ENCODE measurements at places on chromosomes 3 and 15.
A peak's percentile ranks its signal among the peaks of the same experiment; 100 is the strongest.

DNA sequence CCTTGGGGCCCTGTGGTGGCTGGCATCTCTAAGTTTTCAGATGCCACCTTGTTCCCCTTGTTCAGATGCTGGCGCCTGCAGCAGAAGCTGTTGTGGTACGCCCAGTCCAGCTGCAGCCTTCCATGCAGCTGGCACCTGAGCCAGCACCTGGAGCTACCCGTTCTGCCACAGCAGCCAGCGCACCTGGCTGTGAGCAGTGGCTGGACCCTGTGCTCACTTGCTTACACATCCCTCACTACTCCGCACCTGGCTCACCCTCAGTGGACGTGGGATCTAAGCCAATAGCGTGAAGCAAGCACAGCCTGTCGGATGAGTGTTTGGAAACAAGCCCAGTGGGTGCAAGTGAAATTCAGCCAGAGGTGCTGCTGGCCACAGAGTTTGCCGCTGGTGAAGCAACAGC is 607.5 kb upstream of the BCHE start:
- DNase-seq: no peak

- peak; percentile 92 for DNase-seq
Measured at GRCh38 chr15:60478566-60479360, at the start of gene ICE2. TSS of gene ICE2 (minus strand) at chr15:60479142. CDS start at chr15:60477977, 1,165 bp downstream.

DNA sequence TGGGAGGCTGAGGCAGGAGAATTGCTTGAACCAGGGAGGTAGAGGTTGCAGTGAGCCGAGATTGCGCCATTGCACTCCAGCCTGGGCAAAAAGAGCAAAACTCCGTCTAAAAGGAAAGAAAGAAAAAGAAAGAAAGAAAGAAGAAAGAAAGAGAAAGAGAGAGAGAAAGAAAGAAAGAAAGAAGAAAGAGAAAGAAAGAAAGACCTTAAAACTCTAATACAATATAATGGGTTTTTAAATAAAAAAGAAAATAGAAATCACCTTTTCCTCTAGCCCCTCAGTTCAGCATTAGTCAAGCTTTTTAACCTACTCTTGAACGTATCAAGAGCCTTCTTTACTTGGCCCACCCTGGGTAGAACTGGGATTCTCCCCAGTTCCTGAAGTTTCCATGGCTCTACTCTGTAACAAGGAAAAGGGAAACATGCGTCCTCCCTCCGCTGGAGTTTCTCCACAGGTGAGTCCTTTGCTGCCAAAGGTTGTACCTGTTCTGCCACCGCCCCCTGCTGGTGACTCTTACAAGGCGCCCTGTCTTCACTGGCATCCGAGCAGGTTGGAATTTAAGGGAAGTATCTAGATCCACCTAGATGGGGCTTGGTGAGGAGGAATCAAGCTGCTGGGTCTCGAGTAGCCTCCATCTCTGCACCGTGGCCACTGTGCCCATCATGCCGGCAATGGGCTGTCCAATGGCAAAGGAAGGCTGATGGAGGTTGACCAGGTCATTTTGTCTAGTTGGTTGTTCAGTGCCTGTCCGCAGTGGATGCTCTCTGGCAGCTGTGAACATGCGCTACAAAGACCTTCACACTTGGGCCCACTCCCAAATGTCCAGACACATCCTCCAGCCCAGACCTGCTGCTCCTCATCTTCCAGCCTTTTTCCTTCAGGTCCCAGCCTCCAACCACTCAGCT is 20.6 kb upstream of the EPHB3 start:
- DNase-seq: peak; percentile 62

- DNase-seq: no peak
Measured at GRCh38 chr3:4528819-4529600, 35.9 kb downstream of the ITPR1 start.

GRCh38 chr3:30646181-30646876 is 39.9 kb downstream of the TGFBR2 start:
- no peak for DNase-seq

DNA sequence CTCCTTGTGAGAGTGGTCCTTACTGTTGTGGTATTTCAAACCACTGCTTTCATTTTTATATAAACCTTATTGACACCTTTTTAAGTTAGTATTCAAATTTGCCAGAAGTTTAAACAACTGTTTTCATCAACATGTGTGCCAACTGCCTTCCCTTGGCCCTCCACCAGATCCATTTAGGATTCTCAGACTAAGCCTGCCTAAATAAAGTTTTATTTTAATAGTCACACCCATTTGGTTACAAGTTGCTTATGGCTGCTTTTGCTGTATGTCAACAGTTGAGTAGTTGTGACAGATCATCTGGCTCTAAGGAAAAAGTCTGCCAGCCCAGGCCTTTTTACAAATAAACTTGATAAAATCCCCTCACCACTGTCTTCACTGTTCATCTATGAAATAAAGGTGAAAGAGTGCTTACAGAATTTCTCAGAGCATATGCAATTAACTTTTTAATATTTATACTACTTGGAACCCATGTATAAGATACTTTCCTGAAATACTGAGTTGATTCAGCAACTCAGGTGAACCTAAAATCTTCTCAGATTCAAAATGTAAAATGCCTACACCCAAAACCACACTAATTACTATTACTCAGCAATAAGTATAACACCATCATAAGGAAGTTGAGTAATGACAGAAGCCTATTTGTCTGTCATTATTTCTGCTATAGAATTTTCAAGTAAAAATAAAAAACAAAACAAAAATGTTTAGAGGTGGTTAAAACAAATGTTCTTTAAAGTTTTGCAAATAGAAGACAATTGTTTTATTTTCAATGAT is 35.1 kb downstream of the PEAK1 start:
- no peak for DNase-seq

GRCh38 chr15:83733206-83733605 is 79.3 kb downstream of the ADAMTSL3 start:
- no peak for DNase-seq
